ENCODE measurements at places on chromosomes 16 and 17. TPM values are rescaled to one million over a fixed set of nuclear protein-coding genes. Genes with fewer than 3 reads are reported as not detected.

ALOX15 gene
- polyA plus RNA-seq: 0.41 TPM

VWA3A gene
- polyA plus RNA-seq: 1.2 TPM

COX10 gene
- 17.6 TPM for polyA plus RNA-seq

- DNase-seq: no peak
Observed at GRCh38 chr17:78522031-78522809, 55.0 kb downstream of the DNAH17 start.

DNA sequence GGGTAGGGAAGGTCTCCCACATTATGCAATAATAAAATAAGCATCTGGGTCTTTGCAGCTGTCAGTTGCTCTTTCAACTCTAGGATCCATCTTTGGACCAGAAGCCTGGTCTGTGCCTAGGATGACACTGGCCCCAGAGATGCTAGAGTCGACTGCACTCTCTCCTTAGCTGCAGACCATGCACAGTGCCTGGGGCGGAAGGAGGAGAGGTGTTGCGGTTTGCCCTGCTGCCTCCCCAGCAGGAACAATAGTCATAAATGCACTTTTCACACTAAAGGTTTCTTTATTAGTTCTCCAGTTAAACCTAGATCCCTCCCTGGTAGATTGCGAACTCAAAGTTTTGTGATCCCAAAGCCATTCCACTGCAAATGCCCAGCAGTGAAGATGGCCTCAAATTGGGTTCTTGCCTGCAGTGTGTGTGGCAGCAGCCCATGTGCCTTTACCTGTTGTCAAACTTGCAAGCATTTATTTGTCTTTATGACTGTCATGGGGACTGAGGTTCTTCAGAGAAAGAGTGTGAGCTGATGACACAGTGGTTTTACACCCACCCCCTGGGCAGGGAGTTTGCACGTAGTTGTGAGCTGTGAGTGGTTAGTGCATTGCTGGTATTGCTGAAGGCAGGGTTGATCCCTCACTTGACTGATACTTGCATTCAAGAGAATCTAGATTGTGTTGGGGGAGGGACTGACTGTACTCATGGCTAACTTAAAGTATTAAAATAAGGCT lies 10.3 kb downstream of the ATXN1L start:
- no peak for DNase-seq

DNA sequence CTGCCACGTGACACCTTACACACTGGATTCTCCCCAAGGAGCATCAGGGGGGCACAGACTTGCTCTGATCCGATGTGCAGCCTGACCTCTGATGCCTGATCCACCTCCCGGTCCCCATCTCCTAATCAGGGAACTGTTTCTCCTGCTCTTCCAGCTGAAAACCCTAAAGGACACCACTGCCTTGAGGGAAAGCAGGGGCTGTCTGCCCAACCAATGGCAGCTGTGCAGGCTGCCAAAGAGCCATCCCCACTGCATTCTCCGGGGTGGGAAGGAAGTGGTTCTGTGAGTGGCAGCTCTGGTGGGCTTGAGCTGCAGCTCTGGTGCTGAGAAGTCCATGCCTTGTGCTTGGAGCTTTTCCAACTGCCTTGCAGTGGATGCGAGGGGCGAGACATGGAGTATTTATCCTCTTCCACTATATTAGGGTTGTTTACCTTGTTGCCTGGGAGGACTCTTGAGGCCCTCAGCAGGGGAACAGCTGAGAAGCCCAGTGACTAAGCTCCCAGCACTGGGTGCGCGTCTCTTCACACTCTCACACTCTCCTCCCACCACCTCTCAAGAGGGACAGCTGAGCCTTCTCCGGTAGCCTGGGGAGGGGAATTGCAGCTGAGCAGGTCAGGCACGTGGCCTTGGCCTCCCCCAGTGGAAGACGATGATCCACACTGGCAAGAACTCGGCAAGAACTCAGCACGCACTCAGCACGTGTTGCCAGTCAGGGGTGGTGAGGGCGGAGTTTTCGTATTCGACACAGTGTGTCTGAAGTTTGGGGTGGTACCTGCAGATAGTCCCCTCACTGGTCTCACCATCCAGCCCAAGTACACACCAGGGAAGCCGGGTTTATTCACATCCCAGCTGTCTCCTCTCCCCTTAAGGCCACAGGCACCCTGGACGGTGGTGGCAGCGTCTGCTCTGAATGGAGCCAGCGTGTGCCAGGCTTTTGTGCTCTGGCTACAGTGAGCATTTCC lies 21.1 kb upstream of the SPATA32 start:
- no peak for DNase-seq

- DNase-seq: no peak
Observed at GRCh38 chr16:57589374-57589773, 39.1 kb upstream of the ADGRG1 start.

- DNase-seq: no peak
Observed at GRCh38 chr17:81030741-81031565, 4.0 kb upstream of the BAIAP2 start.

All from left renal cortex interstitium (tissue), 4 donors.